ENCODE measurements at places on chromosomes 4 and X. TPM values are rescaled to one million over a fixed set of nuclear protein-coding genes. Genes with fewer than 3 reads are reported as not detected.

Gene ENOX2
- polyA plus RNA-seq: 5.9 TPM

Gene HSFX2
- polyA plus RNA-seq: 0.30 TPM

Gene NALF2
- polyA plus RNA-seq: 2.3 TPM

Gene FGB
- polyA plus RNA-seq: 273 TPM

Gene GPR34
- not detected for polyA plus RNA-seq
